ENCODE measurements at places on chromosomes 4 and X. TPM values are rescaled to one million over a fixed set of nuclear protein-coding genes. Genes with fewer than 3 reads are reported as not detected.

CLCN5 gene
- 3.3 TPM for total RNA-seq

TIMM17B gene
- total RNA-seq, result 113 TPM

AGTR2 gene
- not detected for total RNA-seq

CD40LG gene
- total RNA-seq, result not detected

CLGN gene
- total RNA-seq, result not detected

KLHL5 gene
- total RNA-seq, result 43.9 TPM

NEIL3 gene
- total RNA-seq, result 4.3 TPM

MTM1 gene
- total RNA-seq, result 10.5 TPM

IGFBP7 gene
- total RNA-seq, result 220 TPM

PPARGC1A gene
- total RNA-seq, result 0.42 TPM

Measured in airway epithelial cell (primary cell).